CD4-positive, alpha-beta T cell treated with Interleukin-21 for 1 hour (primary cell): ENCODE measurements at places on chromosomes 3 and 15.

- no peak for DNase-seq
Observed at GRCh38 chr15:65177901-65178300, 7.2 kb downstream of the CLPX start.

DNA sequence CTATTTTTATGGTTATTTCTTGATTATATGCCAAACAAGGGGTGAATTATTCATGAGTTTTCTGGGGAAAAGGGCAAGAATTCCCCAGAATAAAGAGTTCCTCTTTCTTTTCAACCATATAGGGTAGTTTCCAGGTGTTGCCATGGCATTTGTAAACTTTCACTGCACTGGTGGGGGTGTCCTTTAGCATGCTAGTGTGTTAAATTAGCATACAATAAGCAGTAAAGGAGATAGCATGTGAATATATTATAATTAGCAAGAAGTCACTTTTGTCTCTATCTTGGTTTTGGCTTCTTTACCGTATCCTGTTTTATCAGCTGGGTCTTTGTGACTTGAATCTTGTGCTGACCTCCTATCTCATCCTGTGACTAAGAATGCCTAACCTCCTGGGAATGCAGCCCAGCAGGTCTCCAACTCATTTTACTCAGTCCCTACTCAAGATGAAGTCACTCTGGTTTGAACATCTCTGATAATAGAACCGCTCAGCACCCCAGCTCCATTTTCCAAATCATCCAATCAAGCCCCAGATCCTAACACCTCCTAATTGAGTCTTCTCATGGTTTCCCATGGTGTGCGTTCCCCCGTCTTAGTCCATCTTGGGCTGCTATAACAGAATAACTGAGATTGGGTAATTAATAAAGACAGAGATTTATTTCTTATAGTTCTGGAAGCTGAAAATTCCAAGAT, 3.4 kb upstream of the SELENOT start:
- no peak for DNase-seq

- DNase-seq = no peak
Observed at GRCh38 chr3:155248531-155249187, 44.8 kb downstream of the STRIT1 start.

GRCh38 chr15:84604826-84605553, 4.2 kb downstream of the ZSCAN2 start:
- peak; percentile 13 for DNase-seq

DNA sequence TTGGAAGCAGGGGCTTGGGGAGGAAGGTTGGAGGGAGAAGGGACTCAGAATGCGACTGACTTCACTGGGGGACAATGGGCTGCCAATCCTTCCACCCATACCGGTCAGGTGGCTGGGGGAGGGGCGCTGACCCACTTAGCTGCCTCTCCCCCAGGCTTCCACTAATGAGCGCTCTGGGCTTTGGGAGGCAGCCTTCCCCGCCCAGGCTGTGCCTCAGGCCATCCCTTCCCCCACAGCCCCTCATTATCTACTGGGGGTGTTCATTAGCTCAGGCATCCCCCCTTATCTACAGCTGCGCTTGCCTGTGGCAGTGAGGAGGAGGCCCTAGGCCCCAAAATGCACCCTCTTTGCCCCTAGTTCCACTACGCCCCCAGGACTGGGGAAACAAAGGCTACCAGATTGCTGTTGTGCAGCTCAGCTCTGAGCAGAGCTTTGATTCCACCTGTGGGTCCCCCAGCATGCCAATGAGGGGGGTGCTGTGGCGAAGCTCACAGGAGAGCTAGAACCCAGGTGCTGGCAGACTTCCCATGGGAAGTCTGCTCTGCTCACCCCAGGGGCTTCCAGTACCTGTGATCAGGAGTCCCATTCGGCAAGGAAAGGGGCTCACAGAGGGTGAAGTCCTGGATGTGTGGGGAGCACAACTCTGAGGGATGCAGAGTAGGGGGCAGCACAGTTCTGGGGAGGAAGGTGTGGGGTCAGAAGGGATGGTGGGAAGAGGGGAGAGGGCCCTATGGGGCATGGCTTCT, 29.4 kb upstream of the SEMA3F start:
- DNase-seq = no peak

DNA sequence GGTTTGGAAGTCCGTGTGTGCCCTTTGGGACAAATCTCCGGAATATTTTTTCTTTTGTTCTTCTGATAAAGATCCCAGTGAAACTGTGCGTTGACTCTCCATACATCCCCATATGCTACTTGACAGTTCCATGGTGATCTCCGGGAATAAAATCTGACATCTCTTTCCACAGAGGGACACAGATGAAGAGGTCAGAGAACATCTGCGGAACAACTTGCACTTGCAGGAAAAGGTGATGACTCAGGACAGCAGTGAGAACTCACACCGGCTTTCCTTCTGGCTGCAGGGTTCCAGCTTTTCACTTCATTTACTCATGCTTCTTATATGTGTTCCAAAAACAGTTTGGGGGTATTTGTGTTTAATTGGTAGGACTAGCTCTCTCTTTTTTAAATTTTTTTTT, 157.5 kb upstream of the CHRM5 start:
- DNase-seq = no peak

DNA sequence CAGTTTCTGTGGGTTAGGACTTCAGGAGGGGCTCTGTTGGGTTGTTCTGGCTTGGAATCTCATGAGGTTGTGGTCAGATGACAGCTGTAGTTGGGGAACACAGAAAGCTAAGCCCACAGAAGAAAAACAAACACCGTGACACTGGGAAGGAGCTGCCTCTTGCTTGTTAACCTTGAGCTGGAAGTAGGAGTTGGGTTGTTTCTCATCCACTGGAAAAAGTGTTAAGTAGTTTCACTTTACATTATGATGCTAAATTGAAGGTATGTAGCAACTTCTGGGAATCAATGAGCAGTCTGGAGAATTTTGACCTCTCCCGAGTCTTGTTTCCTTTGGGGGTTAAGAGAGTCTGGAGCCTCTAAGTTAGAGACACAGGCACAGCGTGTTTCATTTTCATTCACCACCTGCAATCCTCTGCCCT, 20.4 kb downstream of the HACD3 start:
- DNase-seq = no peak

DNA sequence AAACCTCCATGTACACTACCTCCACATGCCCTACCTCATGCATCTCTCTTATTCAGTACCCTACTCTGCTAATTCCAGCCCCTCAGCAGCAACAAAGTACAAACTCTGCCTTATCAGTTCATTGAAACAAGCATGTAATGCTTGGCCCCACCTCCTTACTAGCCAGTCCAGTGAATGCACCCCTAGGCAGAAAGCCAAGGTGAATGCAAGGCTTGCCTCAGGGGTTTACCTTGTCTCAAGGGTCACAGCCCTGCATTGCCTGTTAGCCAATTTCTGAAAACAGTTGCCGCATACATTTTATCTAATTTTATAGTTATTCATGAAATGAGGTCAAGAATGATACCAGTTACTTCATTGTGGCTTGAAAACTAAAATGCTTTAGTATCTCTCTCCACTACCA, 576.4 kb downstream of the FHIT start:
- no peak for DNase-seq

DNA sequence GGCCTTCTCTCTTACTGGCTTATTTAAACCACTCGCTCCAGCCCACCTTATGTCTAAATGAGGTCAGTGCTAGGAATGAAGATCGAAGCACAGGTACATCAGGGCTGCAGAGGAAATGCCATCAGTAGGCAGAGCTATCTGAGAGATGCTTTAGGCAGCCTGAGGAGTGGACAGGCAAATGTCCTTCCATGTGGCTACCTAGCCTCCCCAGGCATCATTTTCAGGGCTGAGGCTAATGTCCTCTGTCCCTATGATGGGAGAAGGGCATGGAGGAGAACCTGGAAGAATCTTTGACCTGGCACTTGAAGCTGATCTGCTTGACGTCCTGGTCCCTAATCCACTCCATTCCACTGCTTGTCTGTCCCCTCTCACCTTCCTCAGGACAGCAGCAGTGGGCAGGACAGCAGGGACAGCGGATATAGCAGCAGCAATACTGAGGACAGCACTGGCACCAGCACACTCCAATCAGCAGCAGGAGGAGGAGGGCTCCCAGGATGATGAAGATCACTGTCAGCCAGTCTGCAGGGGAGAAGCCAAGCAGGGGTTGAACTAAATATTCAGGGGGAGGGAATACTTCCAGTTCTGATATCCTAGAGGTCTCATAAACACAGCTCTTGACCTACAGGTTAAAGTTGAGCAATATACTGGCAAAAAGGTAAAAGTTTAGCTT, 21.0 kb downstream of the ILDR1 start:
- no peak for DNase-seq

GRCh38 chr3:138125548-138126221, 6.5 kb downstream of the A4GNT start:
- DNase-seq = no peak

DNA sequence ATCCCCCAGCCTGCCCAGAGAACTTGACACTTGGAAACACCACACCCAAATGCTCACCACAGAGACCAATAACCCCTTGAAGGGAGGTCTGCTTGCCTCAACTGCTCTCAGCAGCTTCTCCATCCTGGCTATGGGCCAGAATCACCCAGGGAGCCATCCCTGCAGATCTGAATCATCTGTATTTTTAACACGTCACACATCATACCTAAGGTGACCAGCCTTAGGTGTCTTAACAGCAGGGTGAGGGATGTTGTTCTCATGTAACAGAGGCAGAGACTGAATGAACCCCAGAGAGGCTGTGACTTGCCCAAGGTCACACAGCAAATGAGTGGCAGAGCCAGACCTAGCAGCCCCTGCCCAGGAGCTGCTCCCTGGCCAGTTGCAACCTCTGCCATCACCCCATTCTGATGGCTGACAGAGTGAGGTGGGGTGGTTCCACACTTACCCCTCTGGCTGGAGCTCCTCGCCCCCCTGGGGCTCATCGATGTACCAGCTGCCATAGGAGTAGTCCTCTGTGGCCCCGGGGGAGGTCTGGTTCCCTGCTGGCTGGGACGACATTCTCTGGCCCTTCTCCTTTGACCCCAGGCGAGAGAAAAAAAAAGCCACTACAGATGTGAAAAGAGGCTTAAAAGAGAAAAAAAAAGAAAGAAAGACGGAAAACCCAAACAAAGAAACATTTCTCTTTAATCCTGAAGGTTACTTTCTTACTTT, 722 bp downstream of the STRA6 start:
- no peak for DNase-seq

DNA sequence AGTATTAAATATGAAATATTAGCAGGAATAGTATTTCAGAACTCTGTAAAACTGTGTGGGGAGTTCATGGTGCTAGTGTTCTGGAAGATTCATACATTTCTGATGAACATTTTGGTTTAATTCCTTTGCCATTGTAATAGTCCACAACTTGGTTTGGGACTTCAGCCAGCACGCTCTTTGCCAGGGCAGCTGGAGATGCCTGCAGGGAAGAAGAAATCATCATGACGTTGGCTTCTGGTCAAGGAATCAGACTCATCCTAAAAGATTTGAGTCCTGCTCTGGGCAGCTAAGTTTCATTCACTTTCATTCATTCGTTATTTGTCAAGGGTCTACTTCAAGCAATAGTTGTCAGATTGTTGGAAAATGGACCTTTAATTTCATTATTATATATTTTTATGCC, 32.4 kb upstream of the MRPL3 start:
- DNase-seq = no peak

GRCh38 chr3:174862666-174863065, 3.5 kb downstream of the NAALADL2 start:
- no peak for DNase-seq

DNA sequence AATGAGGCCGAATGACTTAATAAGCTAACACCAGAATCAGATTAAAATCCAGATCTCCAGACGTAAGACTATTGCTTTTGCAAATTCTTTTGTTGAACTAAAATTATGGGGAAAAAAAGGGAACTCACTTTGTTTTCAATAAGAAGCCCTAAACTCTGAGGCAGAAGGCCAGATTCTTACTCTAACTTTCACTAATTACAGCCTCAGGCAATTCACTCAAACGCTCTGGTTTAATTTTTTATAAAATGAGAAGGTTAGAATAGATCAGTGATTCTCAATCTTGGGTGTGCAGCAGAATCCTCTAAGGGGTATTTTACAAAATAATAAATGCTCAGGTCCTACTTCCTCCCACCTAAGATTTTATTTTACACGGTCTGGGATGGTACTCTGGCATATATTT, 38.1 kb downstream of the C3orf70 start:
- DNase-seq = no peak

DNA sequence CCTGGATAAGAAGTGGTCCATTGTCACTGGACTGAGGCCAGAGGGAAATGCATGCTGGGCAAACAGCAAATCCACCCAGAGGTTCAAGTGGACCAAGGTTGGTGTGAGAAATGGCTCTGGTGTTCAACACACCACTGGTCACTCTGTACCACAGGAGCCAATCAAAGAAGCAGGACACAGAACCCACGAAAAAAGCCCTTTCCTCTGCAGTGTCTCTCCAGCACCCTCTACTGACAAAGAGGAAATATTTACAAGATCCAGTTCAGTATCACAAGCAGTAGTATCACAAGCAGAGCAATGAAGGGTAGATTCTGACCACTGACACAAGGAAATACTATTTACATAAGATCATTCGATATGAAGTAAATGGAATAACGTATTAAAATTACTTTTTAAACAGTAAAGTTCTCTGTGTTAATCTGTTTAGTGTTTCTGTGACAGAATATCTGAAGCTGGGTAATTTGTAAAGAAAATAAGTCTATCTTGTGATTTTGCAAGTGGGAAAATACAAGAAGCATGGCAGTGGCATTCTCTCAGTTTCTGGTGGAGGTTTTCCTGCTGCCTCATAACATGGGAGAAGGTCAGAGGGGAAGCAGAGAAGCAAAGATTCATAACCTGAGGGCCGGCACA, 390.7 kb downstream of the EFHB start:
- DNase-seq = no peak

DNA sequence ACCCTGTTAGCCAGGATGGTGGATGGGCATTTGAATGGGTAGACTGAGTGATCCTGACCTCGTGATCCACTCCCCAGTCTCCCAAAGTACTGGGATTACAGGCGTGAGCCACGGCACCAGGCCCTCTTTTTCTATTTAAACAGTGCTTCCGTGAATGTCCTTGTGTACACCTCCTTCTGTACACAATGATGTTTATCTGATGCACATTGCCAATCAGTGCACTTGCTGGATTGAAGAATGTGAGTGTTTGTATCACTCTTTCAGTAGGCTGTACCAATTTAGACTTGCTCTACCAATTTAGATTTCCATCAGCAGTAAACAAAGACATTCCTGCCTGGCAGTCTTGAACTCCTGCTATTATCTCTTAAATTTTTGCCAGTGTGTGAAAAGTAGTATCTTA, 8.9 kb upstream of the ZNF619 start:
- no peak for DNase-seq
